Fibroblast of skin of left quadriceps (primary cell): ENCODE measurements at places on chromosomes 12 and 14.

DNA sequence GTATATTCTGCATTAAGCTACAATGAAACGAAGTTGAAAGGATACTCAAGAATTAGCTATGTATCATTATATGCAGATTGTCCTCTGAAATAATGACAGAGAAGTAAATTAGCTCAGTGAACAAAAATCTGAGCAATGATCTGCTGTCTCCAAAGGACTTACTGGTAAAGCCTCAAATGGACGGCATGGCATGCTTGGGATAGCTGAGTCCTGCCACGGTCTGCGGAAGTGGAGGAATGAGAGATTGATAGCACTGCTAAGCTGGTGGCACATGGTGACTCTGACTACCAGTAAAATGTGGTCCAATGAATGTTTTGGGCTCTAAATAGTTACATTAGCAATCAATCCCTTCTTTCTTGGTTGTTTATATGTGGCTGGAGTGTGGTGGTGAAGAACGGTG, 3.7 kb upstream of the DENND5B start:
- DNase-seq = peak; percentile 28

GRCh38 chr12:2431810-2432209, 363.0 kb upstream of the FKBP4 start:
- peak; percentile 5 for DNase-seq

- peak; percentile 20 for DNase-seq
These were observed 200.7 kb downstream of the SLC2A13 start for GRCh38 chr12:39905152-39905551.

GRCh38 chr14:96762650-96763049, 34.5 kb upstream of the VRK1 start:
- peak; percentile 9 for DNase-seq

GRCh38 chr12:114213055-114213581, 192.8 kb downstream of the TBX5 start:
- DNase-seq = no peak

DNA sequence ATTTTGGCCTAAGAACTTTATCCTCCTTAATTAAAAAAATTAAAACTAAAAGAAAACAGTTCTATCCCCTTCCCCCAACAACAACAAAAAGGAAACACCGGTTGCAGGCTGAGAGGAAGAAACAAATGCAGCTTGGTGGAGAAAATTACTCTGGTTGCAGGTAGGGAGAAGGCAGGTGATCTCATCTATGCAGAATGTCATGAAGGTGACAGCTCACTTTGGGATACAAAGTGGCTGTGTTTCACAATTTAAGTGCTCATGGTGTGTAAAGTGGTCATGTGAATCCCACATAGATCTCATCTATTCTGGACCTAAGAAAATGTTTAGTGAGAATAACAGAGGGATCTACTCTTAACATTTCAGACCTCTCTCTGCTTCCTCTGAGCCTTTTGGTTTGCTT, 219.7 kb upstream of the PKP2 start:
- no peak for DNase-seq

DNA sequence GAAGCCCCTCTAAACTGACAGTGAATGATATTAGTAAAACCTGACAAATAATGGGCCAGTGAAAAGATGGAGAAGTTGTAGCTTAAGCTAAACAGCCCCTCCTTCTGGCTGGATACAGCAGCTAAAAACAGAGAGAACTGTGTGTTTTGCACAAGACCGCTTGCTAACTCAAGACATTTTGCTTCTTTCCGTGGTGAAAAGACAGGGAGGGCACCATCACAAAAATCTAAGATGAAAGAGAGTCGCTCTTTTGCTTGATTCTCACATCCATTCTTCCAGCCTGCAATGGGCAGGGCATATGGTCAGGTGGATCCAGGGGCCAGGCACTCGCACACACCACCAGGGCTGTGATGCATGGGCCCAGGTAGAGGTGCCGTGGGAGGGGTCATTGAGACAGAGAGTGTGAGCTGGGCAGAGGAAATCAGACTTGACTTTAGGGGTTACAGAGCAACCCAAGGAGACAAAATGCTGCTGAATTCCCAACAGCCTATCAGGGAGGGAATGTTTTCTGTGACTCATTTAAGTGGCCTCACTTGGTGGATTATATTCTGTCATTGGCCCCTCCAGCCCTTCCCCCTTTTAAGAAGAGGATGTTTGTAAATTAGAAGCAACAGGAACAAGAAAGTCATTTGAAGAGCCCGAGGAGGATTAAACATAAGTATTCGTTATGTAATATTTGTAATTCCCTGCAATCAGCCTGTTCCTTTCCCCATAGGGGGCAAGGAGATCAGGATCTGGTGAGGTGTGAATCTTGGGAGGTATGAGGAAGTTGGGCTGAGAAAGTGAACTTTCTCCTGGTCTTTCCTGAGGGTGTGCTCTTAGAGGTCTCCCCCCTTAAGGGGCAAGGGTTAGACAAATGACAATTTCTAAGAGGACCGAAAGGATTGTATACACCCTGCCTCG, 12.3 kb downstream of the EMP1 start:
- DNase-seq = no peak

DNA sequence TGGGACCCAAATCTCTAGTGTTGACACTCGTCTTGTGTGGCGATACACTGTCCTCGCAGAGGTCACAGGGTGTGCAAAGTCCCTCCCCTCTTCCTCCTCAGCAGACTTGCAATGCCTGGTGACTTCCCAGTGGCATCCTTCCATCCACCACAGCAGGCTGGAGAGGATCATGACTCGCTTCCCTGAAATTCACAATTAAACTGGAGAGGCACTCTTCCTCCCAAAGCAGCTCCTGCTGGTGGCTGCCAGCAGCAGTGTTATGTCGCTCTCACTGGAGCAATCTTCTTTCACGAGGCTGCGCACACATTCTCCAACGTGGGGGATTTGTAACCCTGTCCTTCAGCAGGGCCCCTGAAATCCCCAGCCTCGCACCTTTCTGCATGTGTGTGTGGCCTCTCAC, 145.2 kb upstream of the TMCC3 start:
- DNase-seq = peak; percentile 64

DNA sequence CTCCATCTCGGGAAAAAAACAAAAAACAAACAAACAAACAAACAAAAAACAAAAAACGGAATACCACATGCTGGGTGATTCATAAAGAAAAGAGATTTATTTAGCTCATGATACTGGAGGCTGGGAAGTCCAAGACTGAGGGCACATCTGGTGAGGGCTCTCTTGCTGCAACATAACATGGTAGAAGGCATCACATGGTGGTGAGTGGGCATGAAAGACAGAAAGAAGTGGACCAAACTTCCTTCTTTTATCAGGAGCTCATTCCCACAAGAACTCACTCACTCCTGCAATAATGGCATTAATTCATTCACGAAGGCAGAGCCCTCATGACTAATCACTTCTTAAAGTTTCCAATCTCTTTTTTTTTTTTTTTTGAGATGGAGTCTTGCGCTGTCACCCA, 8.0 kb upstream of the LGMN start:
- no peak for DNase-seq

DNA sequence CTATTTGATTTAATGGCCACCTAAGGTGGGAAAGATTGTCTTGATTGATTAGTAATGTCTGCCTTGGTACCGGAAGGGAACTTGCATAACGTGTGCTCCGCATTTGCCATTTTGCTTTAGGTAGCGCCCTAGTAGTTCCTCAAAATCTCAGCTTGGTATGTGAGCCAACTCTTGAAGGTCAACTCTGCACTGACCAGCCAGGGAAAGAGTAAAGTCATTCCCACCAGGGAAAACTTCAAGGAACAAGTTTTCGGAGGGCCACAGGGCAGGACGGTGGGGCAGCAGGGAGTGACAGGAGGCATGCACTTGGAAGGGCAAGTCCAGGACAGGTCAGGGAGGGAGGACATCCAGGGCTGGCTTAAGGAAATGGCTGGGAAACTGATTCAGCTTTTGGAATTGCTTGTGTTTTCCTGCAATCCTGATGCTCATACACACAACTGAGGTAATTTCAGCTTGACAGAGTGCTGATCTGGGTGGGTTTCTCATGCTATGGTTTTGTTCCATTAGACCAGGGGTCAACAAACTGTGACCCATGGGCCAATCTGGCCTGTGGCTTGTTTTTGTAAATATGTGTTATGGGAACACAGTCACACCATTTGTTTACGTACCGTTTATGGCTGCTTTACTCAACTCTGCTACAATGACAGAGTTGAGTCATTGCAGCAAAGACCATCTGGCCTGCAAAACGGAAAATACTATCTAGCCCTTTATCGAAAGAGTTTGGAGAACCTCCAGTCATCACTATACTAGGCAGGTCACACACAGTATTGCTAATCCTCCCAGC, 184.5 kb downstream of the RBM19 start:
- DNase-seq = no peak

DNA sequence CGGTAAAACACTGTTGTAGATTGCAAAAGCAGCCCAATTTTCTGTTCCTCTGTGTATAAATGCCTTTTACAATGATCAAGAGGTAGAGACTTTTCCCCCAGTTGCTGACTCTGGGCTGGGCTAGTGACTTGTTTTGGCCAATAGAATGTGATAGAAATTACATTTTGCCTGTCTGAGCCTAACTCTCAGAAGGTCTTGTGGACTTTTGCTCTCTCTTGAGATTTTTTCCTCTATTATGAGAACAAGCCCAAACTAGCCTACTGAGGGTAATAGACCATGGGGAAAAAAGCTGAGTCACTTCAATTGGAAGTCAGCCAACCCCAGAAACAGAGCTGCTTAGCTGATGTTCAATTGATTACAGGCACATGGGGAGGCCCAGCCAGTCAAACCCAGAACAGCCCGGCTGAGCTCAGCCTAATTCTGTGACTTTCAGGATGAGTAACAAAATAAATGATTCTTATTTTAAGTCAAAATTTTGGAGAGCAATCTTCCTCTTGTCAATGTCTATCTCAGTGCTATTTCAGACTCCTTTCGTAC, 61.4 kb downstream of the MYF5 start:
- DNase-seq = peak; percentile 95

GRCh38 chr12:114414031-114414865, 8.3 kb upstream of the TBX5 start:
- no peak for DNase-seq
